ENCODE measurements at places on chromosomes 11 and 22. TPM values are rescaled to one million over a fixed set of nuclear protein-coding genes. Genes with fewer than 3 reads are reported as not detected.
A peak's percentile ranks its signal among the peaks of the same experiment; 100 is the strongest.

The CSNK2A3 gene
- total RNA-seq = 3.8 TPM

The SAC3D1 gene
- 6.8 TPM for total RNA-seq

The GALNT18 gene
- total RNA-seq = 42.1 TPM

The RBMXL2 gene
- total RNA-seq = 0.13 TPM

The OR5P2 gene
- total RNA-seq = 0.25 TPM

The TMEM86A gene
- 7.4 TPM for total RNA-seq

DNA sequence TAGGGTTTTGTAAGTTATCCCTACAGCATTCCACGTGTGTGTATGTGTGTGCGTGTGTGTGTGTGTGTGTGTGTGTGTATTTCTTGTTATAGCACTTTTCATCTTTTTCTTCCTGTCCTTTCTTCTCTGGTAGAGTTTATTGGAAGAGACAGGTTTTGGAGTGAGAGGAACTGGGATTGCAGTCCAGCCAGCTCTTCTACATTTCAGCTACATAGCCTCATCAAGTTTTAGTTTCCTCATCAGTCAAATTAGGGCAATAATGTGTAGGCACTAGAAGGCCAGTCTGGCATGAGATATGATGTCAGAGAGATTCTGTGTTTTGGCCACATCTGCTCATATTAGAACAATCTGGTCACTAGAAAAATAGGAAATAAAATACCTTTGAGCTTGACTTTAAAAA is 1283.5 kb upstream of the TENM4 start:
- no peaks in the 10 kb centered on the region for H3K36me3 ChIP-seq
- no peak overlapping the region for H3K4me3 ChIP-seq
- no peaks in the 10 kb centered on the region for H3K4me1 ChIP-seq
- H3K27ac ChIP-seq = no peak overlapping the region
- H3K27me3 ChIP-seq = no peaks in the 10 kb centered on the region
- no peak for DNase-seq

GRCh38 chr22:24983151-24983550 is 30.6 kb downstream of the KIAA1671 start:
- no peaks in the 10 kb centered on the region for H3K36me3 ChIP-seq
- peak overlapping the region; percentile 7 for H3K27ac ChIP-seq
- H3K4me1 ChIP-seq = no peaks in the 10 kb centered on the region
- no peak for DNase-seq
- H3K4me3 ChIP-seq = no peak overlapping the region

GRCh38 chr11:111135101-111135500 is 110.4 kb upstream of the POU2AF2 start:
- no peaks in the 10 kb centered on the region for H3K27me3 ChIP-seq
- no peak for DNase-seq
- H3K27ac ChIP-seq = no peak overlapping the region
- H3K36me3 ChIP-seq = no peaks in the 10 kb centered on the region
- H3K4me3 ChIP-seq = no peak overlapping the region

DNA sequence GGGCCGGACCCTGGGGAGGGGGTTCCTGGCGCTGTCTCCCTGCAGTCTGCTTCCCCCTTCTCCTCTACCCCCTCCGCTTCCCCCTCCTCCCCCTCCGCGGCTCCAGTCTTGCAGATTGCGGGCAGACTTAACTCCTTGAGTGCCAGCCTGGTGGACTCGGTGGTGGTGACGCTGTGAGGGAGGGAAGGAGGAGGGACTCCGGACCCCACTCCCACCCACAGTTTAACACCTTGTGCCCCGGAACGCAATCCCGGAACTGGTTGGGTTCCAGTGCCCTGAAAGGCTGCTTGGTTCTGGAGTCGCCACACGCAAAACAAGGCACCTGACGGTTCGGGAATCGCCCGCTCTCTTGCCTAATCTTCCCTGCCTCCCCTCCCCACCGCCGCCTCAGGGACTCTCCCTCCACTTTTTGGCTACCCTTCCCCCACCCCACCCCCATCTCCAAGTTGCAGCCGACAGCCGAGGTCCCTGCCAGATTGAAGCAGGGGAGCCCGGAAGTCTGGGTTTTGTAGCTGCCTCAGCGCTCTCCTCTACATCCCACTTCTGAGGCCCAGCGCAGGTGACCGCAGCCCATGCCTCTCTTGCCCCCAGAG is 3.9 kb upstream of the BCL9L start:
- H3K27ac ChIP-seq = peak overlapping the region; percentile 98
- H3K27me3 ChIP-seq = no peaks in the 10 kb centered on the region
- no peaks in the 10 kb centered on the region for H3K36me3 ChIP-seq
- H3K4me3 ChIP-seq = peak overlapping the region; percentile 69
- DNase-seq = peak; percentile 96

GRCh38 chr11:59008947-59009346 is 69.7 kb downstream of the GLYATL1 start:
- H3K27ac ChIP-seq = no peak overlapping the region
- no peak for DNase-seq
- H3K36me3 ChIP-seq = no peaks in the 10 kb centered on the region
- no peaks in the 10 kb centered on the region for H3K4me1 ChIP-seq
- no peaks in the 10 kb centered on the region for H3K27me3 ChIP-seq

DNA sequence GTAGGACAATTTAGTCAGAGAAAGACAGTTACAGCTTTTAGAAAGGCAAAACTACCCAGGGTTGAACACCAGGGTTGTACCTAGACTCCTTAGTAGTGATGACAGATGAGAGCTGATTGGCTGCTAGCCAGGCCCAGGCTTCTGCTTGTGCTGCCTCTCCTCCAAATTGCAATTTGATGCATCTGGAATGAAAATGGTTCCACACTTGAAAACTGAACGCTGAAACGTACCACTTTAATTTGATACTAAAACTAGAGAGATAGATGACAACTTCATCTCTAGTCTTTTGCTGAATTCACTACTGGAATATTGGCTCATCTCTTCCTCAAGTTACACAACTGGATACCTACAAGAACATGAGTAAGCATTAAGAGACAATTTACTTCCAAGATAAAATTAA is 19.2 kb upstream of the FNBP4 start:
- no peak overlapping the region for H3K4me3 ChIP-seq
- H3K27me3 ChIP-seq = no peaks in the 10 kb centered on the region
- H3K36me3 ChIP-seq = peaks cover 11% of the 10 kb centered on the region
- no peaks in the 10 kb centered on the region for H3K4me1 ChIP-seq
- no peak for DNase-seq

DNA sequence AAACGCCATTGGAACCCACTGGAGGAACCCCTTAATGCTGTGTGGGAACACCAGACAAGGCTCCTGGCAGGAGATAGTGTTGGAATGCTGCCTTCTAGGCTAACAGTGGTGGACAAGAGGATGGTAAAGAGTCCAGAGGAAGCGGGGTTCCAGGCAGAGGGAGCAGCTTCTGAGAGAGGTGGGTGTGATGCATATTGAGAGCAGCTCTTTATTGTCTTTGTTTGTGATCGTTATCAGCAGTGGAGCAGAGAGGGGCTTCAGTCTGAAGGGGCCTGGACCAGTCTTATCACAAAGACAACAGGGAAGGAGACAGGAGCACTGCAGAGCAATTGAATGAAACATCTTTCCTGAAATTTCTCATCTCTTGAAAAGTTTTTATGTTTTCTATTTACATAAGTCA is 106.8 kb upstream of the PLET1 start:
- H3K36me3 ChIP-seq = no peaks in the 10 kb centered on the region
- no peak overlapping the region for H3K27ac ChIP-seq
- no peaks in the 10 kb centered on the region for H3K27me3 ChIP-seq
- H3K4me1 ChIP-seq = no peaks in the 10 kb centered on the region

DNA sequence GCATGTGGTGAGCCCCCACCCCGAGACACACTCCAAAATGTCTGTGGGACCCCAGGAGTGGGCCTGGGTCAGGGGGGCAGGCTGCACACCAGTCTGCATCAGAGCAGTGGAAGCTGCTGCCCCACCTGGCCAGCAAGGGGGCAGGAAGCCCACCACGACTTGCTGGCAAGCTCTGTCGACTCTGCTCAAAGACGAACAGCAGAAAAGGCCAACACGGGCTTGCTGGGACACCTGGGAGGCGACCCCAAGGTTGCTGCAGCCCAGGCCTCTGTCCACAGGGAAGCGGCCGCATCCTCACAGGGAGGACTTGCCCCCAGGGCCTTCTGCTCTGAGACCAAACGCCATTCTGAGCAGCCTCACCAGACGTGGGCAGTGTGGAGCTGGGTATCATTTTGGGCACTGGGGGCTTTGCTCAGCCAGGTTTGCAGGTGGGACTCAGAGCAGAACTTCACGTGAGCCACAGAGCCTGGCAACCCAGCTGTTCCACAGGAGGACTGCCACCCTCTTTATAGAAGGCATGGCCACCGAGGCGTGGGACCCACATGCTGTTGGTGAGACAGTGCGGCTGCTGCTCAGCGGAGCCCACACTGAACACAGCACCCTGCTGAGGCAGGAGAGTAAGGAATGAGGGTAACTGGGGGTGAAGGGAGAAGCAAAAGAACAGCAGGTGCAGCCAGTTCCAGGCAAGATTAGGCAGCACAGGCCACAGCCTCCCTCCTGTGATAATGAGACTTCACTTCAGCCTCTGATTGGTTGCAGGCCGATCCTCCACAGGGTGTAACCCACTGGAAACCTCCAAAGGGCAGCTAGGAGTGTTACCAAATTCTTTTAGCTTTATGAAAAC is 11.0 kb downstream of the IL17REL start:
- H3K4me3 ChIP-seq = no peak overlapping the region
- no peak for DNase-seq
- no peak overlapping the region for H3K27ac ChIP-seq
- no peaks in the 10 kb centered on the region for H3K36me3 ChIP-seq
- peaks cover 2% of the 10 kb centered on the region for H3K27me3 ChIP-seq

- peaks cover 13% of the 10 kb centered on the region for H3K36me3 ChIP-seq
- peaks cover 18% of the 10 kb centered on the region for H3K4me1 ChIP-seq
- H3K4me3 ChIP-seq = no peak overlapping the region
These were observed 1.3 kb downstream of the TIGD3 start for GRCh38 chr11:65355776-65356393.
